Activated T-cell treated with anti-CD3 and anti-CD28 coated beads for 48 hours (primary cell): ENCODE measurements at places on chromosomes 13 and 19.

GRCh38 chr13:97945342-97945741 is 8.1 kb upstream of the IPO5 start:
- no peak for DNase-seq

DNA sequence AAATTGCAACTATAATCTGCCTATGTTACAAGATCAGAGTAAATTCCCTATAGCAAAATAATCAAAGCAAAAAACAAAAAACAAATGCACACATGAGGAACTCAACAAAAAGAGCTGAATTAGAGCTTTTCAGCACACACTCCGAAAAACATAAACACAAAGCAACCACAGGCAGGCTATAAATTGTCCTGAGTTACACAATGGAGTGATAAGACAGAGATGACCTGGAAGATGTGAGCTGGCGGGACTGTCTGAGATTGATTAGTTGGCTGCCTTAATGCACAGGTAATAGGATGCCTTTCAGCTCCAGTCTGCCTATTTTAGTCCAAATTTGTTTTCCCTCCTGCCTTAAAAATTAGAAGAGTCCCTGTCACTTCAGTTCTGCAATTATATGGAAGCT is 159.0 kb upstream of the FNDC3A start:
- no peak for DNase-seq

GRCh38 chr13:27853335-27853734 is 61.1 kb downstream of the GSX1 start:
- DNase-seq, result no peak

- no peak for DNase-seq
These were observed 63.8 kb downstream of the VWA8 start for GRCh38 chr13:41897126-41897525.

DNA sequence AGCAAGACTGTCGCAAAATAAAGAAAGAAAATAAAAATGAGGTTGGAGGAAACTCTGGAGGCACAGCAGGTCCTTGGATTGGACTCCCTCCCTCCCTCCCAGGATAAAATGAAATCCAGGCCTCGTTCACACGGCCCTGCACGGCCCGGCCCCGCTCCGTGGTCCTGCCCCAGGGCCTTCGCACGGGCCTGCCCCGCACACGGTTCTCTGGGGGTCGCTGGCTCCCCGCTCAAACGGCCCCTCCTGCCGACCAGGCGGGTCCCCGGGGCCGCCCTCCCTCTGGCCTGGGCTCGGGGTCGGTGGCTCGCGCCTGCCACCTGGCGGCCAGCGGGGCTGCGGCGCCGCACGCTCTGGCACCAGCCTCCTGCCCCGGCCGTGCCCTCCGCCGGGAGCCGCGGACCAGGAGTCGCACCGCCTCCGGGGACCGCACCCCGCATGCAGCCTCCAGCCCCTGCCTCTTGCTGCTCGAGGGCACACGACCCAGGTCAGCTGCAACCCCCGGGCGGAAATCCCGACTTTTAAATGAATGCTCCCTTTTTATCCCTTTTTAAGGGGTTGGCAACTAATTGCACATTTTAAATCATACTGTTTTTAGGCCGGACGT is 1.5 kb upstream of the WDR18 start:
- DNase-seq, result peak; percentile 83

GRCh38 chr19:23972161-23972560 is 57.5 kb downstream of the ZNF726 start:
- DNase-seq, result no peak

DNA sequence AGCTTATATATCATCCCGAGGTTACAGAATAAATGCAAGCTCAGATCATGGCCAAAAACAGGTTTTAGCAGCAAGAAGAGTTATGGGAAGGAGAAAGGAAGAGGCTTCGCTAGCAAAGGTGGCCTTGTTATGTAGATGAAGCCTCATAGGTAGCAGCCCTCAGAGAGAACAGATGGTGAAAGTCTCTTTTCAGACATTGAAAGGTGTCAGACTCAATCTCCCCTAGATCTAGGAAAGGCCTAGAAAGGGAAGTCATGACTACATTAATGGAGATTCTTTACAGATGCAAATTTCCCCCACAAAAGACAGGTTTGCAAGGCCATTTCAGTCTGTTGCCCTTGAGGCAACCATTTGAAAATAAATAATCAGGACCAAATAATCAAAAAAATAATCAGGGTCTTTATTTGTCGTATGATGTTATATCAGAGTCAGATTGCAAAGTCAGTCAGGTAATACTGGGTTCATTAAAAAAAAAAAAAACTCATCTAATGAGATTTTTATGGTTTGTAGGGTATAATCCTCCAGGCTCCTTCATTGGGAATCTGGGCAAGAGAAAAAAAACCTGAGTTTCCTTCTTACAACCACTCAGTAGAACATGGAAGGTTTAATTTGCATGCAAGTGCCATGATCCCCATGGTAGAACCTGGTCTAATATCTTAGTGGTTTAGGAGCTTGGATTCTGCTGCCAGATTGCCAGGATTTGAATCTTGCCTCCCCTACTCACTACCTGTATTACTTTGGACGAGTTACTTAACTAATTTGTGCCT is 50.8 kb upstream of the HTR2A start:
- no peak for DNase-seq

- DNase-seq, result no peak
These were observed 2.2 kb upstream of the RINL start for GRCh38 chr19:38880076-38880881.

DNA sequence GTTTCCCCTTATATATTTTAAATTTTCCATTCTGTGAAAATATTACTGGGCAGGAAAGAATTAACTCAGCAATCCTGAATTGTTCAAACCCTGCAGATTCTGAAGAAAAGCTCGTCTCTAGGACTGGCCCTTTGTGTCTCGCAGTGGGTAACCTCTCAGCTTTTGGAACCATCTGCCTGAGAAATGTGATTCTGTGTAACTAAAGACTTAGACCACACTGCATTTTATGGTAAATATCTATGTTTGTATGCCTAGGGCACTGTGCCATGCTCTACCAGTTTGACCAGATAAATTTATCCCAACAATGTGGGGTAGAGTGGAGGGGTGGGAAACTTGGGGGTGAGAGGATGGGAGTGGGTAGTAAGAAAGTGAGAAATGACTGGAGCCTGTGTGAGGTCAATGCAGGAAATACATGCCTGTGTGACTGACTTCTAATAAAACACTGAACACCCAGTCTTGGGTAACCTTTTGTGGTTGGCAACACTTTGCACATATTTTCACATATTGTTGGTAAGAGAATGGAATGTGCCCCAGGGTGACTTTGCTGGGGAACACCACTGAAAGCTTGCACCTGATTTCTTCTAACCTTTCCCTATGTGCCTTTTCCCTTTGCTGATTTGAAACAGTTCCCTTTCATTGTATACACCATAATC is 1181.9 kb downstream of the OLFM4 start:
- DNase-seq, result no peak

DNA sequence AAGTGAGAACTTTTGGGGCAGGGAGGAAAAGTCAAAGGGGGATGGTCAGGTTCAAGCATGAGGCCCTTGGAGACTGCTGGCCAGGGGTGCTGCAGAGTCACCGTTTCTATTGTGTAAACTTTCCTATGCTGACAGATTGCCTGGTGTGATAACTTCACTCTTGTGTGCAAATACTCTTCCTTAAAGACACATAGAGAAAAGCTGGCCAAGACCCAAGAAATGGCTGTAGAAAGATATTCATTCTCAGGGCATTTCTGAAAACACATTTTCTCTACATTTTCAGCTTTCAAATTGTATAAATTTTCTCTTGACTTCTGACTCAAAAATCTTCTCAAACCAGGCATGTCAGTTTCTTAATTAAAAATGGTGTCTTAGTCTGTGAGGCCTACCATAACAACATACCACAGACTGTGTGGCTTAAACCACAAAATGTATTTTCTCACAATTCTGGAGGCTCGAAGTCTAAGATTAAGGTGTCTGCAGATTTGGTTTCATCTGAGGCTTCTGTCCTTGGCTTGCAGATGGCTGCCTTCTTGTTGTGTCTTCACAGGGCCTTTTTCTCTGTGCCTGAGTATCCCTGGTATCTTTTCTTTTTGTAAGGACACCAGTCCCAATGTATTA is 304.5 kb downstream of the KCNRG start:
- no peak for DNase-seq

DNA sequence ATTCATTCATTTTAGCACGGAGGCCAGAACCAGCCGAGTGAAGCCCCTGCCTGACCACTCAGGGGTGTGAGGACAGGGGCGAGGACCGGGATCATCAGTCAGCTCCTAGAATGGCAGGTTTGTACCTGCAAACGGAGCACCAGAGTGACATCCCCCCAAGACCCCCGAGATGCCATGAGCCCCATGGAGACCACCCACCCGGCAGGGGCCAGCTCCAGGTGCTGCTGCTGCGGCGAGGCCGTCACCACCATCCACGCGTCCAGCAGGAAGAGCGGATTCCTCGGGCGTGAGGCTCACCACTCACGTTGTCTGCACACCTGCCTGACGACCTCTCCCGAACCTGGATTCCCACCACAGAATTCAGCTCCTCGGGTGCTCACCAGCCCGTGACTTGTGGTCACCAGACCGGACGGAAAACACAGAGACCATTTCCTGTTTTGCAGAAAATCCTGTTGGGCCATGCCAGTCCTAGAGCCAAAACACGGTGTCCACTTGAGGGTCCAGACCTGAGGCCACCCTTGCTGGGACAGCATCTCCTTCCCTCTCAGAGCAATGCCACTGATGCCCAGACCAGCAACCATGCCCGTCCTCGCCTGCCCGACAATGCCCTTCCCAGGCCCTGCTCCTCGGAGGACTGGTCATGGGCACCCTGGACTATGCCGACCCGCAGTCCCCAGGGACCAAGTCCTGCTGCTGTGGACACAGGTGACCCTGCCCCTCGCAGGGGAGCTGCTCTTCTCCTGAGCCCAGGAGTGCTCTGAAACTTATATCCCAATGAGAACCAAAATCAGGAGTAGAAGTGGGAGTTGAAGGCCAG is 74.2 kb downstream of the RASA3 start:
- no peak for DNase-seq

DNA sequence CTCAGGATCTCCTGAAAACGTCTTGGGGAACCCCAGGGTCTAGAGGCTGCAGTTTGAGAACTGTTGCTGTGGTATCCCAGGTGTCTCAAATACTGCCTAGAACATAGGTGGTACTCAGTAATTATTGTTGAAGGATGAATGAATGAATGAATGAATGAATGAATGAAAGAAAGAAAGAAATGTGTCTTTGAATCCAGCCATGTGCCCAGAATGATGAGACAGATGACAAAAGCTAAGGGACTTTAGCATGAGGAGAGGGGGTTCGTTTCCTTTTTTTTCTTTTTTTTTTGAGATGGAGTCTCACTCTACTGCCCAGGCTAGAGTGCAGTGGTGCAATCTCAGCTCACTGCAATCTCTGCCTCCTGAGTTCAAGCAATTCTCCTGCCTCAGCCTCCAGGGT is 7.8 kb downstream of the LSR start:
- no peak for DNase-seq
